Activated CD4-positive, CD25-positive, alpha-beta regulatory T cell (primary cell): ENCODE measurements at places on chromosomes 3 and 15.

DNA sequence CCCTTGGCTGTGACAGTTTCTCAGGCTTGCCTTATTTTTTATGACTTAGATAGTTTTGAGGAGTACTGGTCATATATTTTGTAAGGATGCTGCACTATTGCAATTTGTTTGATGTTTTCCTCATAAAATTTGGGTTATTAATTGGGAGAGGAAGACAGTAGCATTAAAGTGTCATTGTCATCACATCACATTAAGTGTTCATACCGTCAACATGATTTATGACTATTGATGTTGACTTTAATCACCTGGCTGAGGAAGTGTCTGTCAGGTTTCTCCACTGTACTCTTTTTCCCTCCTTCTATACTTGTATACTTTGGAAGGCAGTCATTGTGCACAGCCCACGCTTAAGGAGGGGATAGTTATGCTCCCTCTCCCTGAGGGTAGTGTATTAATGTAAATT is 26.9 kb downstream of the TRIM69 start:
- DNase-seq = no peak

- DNase-seq = no peak
These were observed 300.0 kb downstream of the CADM2 start for GRCh38 chr3:85258819-85259218.

DNA sequence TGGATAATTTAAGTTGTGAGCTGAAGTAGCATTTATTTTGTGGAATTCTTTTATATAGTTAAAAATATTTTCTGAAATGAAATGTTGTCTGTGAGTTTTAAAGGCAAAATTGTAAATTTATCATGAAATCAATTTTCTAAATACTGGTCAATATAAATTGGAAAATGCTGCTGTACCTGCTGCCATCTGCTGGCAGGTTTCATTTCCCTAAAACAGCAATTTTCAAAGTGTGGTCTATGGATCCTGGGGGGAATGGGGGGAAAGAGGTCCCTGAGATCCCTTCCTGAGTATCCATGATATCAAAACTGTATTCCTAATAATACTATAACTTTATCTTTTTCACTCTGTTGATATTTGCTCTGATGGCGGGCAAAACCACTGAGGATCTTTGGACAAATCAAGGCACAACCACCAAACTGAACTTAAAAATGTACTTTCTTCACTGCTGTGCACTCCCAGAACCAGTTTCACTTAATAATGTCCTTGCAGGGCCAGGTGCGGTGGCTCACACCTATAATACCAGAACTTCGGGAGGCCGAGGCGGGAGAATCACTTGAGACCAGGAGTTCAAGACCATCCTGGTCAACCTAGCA is 17.2 kb upstream of the CCR4 start:
- DNase-seq = no peak

GRCh38 chr3:42032693-42033349 is 58.3 kb upstream of the TRAK1 start:
- DNase-seq = no peak
